Choroid plexus epithelial cell (primary cell): ENCODE measurements at places on chromosomes 2 and 18.

GRCh38 chr2:128315829-128316776 lies 2.6 kb downstream of the HS6ST1 start:
- peak; percentile 54 for DNase-seq

DNA sequence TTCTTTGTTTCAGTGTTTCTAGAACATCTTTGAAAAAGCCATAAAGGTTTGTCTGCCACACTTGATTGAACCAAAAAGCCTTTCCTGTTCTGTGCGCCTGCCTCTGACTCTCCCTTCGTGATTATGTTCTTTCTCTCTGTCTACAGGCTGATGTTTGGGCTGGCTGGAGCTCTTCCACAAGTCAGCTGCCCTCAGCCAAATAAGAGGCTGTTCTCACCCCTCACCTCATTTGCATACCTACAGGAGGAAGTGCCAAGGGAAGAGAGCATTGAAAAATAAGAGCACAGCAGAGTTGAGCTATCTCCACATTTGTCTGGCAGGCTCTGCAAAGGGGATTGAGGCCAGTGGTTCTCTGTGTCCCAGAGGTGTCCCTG lies 15.8 kb downstream of the INPP5D start:
- no peak for DNase-seq

DNA sequence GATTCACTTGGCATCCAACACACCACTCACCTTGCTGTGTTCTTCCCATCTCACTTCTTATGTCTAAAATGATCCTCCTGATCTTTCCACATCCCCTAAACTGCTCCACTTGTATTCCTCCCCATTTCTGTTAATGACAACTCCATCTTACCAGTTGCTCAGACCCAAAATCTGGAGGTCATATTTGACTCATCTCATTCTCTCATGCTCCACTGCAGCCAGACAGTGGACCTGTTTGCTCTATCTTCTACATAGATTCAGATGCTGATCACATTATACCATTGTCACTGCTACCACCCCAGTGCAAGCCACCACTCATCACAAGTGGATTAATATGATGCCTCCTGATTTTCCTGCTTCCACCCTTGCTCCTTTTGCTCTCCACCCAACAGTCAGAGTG lies 7.9 kb upstream of the NABP1 start:
- no peak for DNase-seq

GRCh38 chr2:208222351-208222750 lies 32.5 kb downstream of the IDH1 start:
- DNase-seq: peak; percentile 13

- no peak for DNase-seq
Measured at GRCh38 chr2:143815082-143815481, 685.9 kb downstream of the ARHGAP15 start.

- DNase-seq: no peak
Measured at GRCh38 chr2:134436706-134437105, 182.8 kb downstream of the MGAT5 start.

- no peak for DNase-seq
Measured at GRCh38 chr2:23814963-23815362, 112.0 kb downstream of the ATAD2B start.

- DNase-seq: no peak
Measured at GRCh38 chr18:7896161-7896560, 329.0 kb downstream of the PTPRM start.

DNA sequence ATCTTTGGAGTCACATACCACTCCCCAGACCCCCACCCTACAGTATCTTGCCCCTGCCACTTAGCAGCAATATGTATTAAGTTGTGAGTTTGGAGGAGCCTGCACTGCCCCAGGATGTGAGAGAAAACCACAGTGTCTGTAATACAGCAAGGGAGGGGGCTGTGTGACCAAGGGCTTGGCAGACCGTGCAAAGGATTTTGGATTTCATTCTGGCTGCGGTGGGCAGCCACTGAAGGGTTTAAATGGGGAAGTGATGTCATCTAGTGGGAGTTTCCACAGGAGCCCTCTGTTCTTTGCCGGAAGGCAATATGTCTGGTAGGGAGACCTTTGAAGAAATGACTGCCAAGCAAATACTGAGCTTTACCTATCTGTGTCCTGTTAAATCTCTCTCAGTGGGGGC lies 202.4 kb downstream of the FHOD3 start:
- DNase-seq: no peak

DNA sequence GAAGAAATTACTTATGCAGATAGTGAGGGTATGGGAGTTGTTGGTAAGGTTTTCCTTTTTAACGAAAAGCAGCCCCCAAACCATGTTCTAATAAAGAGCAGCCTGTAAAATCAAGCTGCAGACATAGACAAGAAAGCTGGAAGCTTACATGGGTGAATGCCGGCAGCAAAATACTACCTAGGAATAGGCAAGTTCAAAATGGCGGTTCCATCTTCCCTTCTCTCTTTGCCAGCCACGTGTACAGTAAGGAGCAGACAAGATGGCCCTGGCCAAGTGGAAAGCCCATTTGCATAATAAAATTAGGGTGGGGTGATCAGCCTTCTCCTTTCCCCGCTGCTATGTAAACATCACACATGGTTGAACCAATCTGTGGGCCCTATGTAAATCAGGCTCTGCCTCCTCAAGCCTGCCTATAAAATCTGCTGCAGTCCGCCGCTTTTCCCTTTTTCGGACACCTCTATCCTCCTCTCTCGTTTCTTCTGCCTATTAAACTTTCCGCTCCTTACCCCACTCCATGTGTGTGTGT lies 155.0 kb downstream of the ZBTB7C start:
- no peak for DNase-seq

DNA sequence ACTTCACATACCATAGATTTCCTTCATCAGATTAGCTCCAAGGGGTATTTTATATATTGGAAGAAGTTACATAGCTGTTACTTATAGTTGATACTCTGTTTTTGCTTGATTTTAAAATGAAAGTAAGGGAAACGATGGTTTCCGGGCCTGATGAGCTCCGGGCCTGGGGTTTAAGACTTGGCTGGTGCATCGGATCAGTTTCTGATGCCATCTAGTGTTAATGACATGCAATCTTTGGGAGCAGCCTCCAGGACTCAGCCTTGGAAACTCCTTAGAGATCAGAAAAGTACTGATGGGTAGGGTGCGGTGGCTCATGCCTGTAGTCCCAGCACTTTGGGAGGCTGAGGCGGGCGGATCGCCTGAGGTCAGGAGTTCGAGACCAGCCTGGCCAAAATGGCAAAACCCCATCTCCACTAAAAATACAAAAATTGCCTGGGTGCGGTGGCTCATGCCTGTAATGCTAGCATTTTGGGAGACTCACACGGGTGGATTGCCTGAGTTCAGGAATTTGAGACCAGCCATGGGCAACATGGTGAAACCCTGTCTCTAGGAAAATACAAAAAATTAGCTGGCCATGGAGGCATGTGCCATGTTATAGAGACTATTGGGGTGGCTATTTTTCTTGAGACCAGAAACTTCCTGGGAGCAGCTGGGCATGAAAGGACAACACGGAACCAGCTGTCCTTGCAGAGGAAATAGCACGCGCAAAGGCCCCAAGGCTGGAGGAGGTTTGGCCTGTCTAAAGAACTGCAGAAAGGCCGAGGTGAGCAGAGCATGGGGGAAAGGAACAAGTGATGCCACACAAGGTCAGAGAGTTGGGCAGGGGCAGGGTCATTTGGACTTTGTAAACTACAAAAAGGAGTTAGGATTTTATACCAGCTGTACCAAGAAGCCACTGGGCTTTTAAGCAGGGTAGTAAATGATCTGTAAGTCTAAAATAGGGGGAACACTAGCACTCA lies 46.9 kb upstream of the CNOT11 start:
- peak; percentile 91 for DNase-seq

DNA sequence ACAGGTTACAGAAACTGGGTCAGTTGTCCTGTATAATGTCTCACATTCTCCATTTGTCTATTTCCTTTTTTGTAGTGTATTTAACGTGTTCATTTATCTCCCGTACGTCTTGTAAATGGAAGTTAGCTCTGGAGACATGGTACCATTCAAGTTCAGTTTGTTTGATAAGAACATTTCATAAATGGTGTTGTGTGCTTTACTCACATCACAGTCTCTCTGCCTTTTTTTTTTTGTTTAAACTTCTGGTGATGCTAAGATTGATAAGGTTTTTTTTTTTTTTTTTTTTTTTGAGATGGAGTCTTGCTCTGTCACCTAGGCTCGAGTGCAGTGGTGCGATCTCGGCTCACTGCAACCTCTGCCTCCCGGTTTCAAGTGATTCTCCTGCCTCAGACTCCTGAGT lies 41.7 kb downstream of the UBR3 start:
- DNase-seq: no peak

DNA sequence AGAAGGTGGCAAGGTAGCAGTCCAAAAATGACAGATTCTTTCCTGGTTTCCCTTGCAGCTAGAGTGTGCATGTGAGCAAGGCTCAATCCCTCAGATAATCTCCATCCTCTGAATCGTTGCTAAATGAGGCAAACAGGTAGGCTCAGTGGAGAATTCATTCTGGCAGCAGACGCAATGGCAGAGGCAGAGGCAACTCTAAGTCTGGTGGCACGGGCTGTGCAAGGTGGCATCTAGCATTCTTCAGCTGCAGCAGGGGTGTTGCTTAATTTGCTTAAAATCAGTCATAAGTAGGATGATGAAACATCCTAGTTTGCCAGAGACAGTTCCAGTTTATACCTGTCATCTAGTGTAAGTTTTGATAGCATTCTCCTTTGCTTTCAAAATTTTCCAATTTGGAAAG lies 391.1 kb upstream of the MEX3C start:
- DNase-seq: no peak

DNA sequence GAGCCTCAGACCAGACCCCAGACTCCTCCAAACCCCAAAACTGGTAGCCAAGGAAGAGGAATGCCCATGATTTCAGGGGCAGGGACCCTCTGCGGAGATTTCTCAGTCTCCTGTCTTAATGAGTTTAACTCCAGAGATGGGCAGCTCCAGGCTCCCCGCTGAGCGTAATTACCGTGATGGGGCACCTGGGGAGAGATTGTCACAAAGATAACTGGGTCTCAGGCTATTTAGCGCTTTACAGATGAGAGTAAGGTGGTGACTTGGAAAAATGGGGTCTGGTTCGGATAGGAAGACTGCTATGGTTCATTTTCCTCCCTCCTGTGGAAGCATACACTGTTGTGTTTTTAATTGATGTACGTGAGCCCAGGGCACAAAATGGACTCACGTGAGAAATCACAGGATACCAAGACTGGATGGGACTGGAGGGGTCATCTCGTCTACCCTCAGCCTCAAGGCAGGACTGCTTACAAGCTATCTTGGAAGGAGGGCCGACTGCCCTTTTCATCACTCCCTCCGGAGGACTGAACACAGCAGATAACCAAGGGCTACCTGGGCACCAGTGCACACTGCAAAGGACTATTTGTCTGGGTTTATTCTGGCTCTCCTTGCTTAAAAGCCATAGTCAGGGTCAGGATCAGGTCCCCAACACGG lies 427.8 kb downstream of the ZNF521 start:
- DNase-seq: no peak

- DNase-seq: no peak
Measured at GRCh38 chr2:120679526-120679925, 56.1 kb upstream of the GLI2 start.
